ENCODE measurements at places on chromosomes 2 and 18.

DNA sequence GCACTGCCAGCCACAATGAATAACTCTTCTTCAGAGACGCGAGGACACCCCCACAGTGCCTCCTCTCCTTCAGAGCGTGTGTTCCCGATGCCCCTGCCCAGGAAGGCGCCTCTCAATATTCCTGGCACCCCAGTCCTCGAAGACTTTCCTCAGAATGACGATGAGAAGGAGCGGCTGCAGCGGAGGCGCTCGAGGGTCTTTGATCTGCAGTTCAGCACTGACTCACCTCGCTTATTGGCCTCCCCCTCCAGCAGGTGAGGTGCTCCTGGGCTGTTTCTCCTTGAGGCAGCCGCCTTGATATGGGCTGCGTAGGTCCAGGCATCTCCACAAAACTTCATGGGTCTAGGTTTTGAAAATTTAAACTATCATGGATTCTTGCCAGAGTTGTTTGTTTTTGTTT lies 6.1 kb downstream of the NCAPH start:
- DNase-seq: no peak

DNA sequence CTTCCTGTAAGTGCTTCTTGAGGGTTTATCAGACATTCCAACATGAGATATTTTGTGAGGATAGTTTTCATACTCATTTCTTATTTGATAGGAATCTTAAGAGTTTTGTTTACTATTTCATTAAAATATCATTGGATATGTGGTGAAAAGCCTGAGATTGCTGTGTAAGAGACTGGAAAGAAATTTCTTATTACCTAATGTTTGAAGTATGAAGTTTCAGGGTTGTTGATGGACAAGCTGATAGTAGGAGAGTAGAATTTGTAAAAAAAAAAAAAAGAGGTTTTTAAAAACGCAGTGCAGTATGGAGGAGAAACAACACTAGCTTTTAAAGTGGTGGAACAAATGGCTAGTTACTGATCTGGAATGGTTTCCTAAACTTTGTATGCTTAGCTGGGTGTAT lies 7.7 kb downstream of the EPB41L5 start:
- no peak for DNase-seq

- DNase-seq: no peak
These were observed 8.6 kb upstream of the INPP5D start for GRCh38 chr2:233051241-233052149.

DNA sequence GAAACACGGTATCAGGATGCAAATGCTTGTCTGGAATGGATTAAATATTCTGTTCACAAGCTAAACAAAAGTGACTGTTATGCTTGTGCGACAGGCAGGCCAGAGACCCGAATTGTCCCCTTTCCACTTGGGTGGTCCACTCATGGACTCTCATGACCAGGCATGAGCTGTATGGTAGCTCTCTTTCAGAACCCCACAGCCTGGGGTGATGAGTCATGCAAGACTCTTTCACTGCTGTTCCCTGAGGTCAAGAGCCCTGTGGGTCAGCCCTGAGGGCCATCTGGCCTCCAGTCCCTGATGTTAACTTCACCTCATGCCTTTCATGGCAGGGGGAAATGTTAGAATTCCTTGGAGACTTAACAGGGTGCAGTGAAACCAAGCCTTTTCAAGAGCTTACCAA lies 13.7 kb upstream of the SAP130 start:
- no peak for DNase-seq

DNA sequence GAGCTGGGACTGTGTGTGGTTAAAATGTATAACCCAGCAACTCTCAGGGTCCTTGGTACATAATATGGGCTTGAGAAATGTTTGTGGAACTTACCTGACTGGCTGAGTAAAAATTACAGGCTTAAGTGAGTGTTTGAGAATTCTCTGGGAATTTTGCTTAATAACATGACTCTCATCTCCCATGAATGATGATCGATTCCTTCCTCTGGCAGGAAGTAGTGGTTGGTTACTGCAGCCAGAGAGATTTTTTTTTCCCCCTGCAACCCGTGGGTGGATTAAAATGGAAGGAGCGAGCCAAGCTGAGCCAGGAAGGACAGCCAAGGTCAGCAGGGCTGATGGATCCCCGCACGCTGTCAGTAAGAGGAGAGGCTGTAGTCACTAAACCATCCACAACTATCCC lies 40.6 kb upstream of the RFX8 start:
- DNase-seq: no peak

GRCh38 chr2:235049069-235049468 lies 97.3 kb downstream of the SH3BP4 start:
- DNase-seq: no peak

DNA sequence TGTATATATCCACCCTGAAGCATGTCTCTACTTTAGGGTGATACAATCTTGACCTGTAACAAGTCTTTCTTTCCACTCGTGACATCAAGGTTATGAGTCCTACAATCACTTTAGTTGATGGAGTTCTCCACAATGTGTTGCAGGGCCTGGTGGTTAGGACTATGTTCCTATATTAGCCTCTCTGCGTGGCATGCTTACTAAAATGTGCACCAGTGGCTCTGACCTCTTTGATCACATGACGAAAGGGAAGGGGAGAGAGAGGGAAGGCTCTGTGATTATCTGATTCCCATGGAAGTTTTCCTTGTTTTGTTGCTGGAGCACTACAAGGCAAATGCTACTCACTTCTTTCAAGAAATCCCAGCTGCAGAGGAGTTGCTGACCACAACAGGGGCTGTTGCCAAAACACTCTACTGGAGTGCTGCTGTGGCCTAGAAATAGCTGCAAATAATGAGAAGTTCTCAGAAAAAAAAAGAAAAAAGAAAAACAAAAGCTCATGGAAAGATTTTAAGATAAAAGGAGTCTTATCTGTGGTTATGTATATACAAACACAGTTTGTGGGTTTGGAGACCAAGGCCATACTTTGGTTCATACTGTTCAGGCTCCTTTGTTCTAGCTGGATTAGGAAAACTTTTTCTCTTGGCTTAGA lies 272.8 kb upstream of the MMADHC start:
- no peak for DNase-seq

- DNase-seq: no peak
These were observed 47.7 kb downstream of the ACTR2 start for GRCh38 chr2:65275141-65275915.

DNA sequence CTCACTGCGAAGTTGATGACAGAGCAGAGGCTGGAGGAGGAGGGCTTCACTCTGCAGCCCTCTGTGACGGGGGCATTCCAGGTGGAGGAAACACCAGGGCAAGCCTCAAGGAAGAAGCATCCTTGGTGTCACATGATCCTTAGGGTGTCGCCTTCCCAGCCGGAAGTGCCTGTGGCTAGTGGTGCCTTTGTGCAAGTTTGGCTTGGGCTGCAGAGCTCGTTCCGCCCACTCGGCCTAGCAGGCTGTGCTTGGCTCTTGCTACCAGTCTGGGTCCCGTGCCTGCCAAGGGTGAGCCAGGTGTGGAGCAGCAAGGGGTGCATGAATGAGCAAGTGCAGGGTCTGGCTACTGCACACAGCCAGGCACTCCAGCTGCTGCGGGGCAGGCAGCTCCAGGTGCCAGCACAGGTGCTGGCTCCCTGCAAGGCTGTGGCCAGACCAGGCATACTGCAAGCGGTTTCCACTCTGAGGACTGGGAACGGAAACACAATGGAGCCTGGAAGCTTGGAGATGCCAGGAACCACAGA lies 325.3 kb upstream of the SMIM21 start:
- no peak for DNase-seq

- peak; percentile 16 for DNase-seq
These were observed 64.8 kb downstream of the TNFRSF11A start for GRCh38 chr18:62389761-62390481.

Data from activated T-cell treated with anti-CD3 and anti-CD28 coated beads, Interleukin-2, amount 50 U/mL, for 72 hours (primary cell).